ENCODE measurements at places on chromosomes 16 and 17.
A peak's percentile ranks its signal among the peaks of the same experiment; 100 is the strongest.

DNA sequence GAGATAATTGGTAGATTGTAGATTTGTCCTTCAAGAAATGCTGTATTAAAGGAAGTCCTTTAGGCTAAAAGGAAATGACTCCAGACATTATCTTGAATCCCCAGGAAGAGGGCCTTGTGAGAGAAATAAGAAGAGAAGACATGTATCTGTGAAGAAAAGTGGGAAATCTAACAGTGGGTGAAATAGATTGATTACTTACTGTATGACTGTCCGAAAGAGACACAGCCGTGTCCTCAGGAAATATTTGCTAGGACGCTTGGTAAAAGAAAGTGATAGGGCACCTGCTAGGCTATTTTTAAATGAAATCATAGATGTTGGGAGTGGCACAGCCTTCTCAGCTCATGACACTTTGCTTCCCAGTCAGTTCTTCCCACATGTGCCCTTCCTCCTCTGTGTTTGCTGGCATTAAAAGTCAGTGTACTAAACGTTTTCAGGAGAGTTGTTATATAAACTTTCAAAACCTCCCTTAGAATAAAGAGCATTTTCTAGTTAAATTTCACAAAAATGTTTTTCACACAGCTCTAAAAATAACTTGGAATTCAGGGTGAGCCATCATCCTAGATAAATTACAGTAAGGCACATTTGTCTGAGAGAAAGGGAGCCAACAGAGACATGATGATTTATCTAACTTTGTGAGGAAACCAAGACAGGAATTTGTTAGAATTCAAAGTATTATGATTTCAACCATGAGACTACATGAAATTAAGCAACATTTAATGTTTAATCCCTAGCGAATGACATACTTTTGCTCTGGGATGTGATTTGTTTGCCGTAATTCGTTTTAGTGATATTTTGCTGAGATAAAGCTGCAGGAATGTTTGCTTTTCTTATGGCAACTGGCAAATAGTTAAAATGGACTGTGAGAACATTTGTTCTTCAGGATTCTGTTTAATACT, 35.0 kb downstream of the DHRS7B start:
- DNase-seq, result no peak

- DNase-seq, result peak; percentile 69
Measured at GRCh38 chr17:28741358-28742349, 2.2 kb upstream of the TRAF4 start.

DNA sequence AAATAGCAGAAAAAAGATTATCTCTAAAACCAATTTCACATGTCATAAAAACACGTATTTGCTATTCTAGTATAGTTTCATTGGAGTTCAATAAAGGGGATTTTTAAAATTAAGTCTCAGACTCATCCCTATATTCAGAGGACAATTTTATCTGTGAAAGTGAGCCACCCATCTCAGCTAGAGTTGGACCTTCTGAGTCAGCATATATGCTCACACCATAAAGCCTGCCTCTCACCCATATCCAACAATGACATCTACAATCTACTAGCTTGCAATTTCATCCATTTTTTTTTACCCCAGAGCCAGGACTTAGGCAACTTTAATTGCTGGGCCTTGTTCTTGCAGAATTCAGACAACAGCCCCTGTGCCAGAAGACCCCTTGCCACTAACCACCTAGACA, 165.3 kb upstream of the DYNLRB2 start:
- DNase-seq, result no peak

DNA sequence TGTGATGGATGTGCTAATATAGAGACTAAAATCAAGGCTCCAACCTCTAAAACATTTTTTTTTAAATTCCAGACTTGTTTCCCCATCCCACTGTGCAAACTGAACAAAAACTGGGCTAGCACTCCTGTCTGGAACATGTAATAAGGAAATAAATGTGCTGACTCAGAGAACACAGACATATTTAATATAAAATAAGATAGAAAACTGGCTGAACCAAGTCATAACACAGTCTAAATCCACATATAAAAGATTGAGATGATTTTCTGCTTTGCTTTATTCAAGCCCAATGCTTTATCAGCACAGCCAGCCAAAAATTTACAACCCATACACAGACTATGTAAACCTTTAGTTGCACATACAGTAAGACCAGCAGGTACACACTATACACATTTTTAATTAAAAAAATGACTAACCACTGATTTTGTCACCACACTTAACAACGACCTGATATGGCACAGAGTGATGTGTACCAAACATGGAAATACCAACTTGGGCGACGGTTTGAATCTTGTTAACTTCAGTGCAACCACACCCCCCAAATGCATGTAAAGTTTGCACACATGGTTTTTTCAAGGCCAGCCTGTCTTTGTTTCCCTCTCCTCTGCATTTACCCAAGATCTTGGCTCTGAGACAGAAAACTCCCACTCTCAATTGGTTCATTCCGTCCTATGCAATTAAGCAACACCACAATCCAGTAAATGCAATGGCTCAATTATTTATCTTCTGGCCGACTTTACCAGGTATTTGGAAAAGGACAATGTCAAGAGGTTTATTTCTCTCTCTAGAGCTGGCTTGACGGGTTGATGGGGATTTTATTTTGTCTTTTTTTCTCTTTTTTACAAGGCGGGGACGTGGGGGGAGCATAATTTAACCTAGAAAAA, 1.2 kb downstream of the STAT3 start:
- DNase-seq, result peak; percentile 46

All from SIG-M5 (cell line).